ENCODE measurements at places on chromosomes 11 and 22.
A peak's percentile ranks its signal among the peaks of the same experiment; 100 is the strongest.

GRCh38 chr11:131591051-131591461, 220.6 kb downstream of the NTM start:
- peak; percentile 89 for DNase-seq

DNA sequence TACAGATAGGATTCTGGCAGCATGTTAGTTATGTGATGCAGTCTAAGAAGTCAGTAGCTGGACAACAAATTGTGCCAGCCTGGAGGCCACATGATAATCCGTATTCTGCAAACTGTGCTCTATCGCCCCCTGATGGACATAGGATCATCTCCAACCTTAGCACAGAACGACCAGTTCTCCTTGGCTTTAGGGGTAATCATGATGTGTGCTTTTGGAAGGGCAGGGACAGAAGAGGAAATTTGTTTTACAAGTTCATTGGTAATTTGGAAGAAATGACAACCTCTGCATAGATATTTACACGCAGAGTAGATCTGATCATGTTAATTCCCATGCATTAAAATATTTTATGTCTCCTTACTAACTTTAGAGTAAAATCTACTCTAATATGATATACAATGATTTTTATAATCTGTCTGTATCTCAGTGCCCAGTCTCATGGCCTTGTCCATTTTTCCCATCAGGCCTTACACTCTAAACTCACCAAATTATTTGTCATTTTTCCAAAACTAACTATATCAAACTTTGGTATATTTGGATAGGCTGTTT, 12.1 kb downstream of the OR10D3 start:
- DNase-seq = peak; percentile 80

DNA sequence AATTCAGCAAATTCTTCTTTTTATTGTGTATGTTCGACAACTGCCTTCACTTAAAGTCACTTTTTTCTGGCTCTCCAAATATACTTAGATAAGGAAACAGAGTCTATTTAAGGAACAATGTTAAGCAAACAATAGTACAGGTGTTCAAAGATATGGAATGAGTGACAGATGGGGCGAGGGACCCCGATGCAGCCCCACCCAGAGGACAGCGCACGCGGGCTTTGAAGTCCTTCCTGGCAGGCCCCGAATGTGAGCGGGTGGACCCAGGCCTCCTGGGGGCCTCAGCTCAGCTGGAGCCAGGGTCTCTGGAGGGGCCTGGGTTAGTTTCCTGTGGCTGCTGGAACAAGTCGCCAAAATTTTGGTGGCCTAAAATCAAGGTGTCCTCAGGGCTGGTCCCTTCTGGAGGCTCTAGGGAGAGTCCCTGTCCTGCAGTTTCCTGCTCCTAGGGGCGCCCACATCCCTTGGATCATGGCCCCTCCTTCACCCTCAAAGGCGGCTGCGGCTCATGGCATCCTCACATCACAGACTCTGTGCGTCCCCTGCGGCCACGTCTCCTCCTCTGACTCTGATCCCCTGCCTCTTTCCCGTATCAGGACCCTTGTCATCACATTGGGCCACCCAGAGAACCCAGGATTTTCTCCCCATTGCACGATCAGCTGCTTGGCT, 40.6 kb upstream of the KCNQ1OT1 start:
- no peak for DNase-seq

- DNase-seq = no peak
Measured at GRCh38 chr11:73969991-73970800, 12.4 kb downstream of the UCP2 start.

DNA sequence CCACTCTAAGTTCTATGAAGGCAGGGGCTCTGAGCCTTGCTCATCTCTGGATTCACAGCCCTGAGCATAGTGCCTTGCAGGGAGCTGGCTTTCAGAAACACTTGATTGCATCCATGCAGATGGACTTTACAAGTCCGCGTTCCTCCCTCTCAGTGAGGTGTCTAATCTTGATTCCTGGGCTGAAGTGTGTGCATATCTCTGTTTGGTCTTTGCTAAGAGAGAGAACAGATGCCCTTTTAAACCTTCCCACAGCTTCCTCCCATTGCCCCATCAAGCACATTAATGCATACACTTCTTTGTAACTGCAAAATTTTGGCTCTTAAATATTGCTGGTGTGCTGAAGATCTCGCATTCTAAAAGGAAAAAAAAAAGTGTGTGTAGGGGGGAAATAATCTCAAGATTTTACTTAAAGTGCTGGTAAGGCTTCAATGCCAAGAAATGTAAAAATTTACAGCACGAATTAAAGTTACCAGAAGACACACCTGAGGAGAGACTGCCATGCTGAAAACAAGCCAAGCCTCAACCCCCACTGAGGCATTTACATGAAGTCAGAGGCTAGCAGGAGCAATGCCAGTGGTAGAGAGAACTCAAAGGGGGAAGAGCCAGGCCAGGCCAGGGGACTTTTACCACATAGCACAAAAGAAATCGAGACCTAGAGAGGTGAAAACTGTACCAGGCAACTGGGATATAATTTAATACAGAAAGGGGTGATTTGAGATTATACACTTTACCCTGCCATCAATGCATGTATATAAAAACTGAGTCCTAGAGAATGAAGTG, 492.1 kb downstream of the SOX6 start:
- DNase-seq = peak; percentile 61

DNA sequence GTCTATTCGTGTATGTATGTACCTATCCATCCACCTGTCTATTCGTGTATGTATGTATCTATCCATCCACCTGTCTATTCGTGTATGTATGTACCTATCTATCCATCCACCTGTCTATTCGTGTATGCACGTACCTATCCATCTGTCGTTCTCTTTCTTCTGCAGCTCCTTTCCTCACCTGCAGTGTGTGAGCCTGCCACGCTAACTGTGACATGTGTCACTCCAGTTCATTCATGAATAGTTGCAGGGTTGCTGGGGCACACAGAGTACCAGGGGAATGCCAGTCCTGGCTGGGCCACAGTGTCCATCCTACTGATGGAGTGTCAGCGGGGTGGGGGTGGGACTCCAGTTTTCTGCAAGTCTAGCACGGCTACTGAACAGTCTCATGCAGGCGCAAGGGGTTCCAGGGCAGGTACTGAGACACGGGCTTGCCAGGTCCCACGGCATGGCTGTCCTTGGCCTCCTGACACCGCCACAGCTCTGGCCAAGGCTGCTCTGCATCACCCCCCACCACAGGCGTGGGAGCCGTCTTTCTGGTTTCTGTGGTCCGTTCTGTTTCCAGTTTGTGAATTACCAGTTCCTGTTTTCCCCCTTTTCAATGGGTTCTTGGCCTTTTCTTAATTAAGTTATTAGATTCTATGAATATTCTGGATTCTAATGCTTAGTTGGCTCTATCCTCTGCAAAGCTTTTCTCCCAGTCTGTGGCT, 88.8 kb upstream of the CLDN5 start:
- DNase-seq = no peak

GRCh38 chr22:24189249-24190158, 8.2 kb downstream of the SUSD2 start:
- DNase-seq = peak; percentile 93

- DNase-seq = no peak
Measured at GRCh38 chr11:13966486-13966885, 4.0 kb downstream of the SPON1 start.

DNA sequence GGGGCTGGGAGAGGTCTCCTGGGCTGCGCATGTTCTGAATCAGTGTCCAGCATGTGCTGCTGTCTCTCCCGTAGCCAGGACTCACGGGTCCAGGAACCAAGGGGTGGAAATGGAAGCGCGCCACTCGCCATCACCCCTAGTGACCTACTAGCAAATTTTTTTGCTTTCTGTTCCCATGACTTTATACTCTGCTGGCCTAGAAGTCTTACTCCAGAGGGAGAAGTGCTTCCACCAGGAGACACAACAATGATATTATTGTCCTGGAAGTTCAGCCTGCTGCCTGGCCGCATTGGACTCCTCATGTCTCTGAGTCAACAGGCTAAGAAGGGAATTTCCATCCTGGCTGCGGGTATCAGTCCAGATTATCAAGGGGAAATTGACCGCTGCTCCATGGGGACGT, 729.7 kb downstream of the BRD1 start:
- no peak for DNase-seq

GRCh38 chr11:15471895-15472799, 357.4 kb downstream of the INSC start:
- peak; percentile 68 for DNase-seq

DNA sequence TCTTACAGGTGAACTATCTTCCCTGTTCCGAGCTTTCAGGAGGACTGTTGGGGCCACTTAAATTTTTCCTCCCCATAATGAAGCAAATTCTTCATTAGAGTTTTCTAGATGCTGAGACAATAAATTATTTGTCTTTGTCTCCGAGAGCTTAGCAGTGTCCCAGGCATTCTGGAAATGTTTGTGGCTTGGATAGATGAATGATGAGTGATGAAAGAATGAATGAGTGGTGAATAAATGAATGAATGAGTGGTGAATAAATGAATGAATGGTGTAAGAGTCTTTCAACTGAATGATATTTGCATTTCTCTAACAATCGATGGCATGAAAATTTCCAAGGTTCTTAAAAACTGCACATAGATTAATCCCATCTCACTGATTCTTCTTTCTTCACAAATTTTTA, 52.8 kb downstream of the AHNAK start:
- no peak for DNase-seq

GRCh38 chr22:39518144-39518786, 2.1 kb upstream of the ATF4 start:
- DNase-seq = no peak

DNA sequence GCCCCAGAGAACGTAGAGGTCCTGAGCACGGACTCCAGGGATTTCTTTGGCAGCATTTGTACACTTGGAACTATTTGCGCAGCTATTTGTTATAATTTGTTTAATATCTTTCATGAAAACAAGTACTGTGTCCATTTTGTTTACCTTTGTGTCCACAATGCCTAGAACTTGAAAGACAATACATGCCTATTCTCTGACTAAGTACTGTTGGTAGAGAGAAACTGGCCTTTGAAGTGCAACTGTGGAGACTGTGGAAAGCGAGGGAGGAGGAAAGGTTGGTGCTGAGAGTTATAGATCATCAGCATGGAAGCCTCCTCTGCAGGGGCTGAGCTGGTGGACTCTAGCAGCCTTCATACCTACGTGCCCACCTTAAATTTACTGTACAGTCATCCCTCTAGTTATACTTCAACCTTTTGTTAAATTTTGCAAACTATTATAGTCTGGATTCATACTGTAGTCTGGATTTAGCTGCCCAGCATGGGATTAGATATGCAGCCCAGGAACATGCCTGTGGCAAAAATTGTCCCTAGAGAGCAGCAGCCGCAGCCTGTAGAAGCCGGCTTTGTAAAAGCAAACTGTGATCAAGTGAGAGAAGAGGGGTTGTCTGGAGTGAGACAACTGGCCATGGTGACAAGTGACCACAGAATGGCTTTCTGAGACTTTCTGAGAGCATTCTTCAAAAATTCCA, 24.2 kb upstream of the YAP1 start:
- no peak for DNase-seq

GRCh38 chr22:30882184-30882717, 86.3 kb downstream of the MORC2 start:
- DNase-seq = no peak

DNA sequence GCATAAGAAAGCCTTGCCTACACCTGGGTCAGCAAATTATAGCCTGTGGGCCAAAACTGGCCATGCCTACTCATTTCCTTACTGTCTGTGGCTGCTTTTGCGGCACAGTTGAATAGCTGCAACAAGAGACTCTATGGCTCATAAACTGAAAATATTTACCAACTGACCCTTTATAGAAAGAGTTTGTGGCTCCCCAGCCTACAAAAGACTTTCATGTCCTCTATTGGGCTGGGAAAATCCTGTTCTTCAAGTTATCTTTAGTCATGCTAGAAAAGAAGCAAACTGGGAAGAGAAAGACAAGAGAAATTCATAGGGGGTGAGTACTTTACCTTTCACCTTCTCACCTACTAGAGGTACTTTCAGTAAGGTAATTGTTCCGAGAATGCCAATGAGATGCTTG, 175.1 kb downstream of the SWAP70 start:
- no peak for DNase-seq

DNA sequence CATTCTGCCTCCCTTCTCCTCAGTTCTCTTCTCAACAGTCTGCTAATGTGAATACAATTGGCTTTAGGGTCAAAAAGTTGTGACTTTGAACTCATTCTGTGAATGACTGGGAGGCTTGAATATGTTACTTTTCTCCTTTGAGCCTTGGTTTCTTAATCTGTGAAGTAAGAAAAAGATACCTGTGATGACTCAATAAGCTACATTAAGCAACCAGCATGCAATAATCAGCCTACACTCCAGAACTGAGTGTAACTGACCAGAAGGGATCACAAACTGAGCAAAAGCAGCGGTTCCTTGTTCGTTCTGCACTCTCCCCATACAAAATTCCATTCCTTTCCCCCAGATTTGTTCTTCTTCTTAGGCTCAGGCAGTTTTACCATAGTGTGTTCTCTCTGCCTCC, 23.4 kb downstream of the ZNF202 start:
- no peak for DNase-seq

DNA sequence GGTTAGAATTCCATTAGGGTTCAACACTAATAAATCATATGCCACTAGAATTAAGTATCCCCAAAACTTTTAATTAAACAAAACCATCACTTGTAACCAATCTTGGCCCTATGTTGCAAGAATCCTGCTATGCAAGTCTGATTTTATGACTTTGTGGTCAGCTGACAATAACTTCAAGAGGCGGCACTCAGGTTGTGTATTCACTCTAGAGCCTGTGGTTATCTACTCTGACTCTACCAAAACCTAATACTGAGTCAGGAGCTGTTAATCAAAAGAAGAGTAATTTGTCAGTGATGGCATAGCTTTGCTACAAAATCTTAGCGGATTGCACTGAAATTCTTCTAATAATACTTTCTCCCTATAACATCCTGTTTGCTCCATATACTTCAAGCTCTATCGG, 253.7 kb downstream of the AASDHPPT start:
- DNase-seq = no peak

DNA sequence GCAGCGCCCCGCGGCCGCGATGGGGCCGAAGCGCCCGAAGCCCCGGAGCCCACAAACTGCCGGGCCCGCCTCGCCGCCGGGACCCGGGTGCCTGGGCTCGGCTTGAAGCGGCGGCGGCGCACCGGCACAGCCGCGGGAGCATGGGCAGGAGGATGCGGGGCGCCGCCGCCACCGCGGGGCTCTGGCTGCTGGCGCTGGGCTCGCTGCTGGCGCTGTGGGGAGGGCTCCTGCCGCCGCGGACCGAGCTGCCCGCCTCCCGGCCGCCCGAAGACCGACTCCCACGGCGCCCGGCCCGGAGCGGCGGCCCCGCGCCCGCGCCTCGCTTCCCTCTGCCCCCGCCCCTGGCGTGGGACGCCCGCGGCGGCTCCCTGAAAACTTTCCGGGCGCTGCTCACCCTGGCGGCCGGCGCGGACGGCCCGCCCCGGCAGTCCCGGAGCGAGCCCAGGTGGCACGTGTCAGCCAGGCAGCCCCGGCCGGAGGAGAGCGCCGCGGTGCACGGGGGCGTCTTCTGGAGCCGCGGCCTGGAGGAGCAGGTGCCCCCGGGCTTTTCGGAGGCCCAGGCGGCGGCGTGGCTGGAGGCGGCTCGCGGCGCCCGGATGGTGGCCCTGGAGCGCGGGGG, 346 bp downstream of the FJX1 start:
- peak; percentile 84 for DNase-seq

- DNase-seq = no peak
Measured at GRCh38 chr11:11520231-11521015, 101.4 kb downstream of the GALNT18 start.

GRCh38 chr11:86990515-86990914, 35.3 kb upstream of the FZD4 start:
- peak; percentile 79 for DNase-seq

Measured in endodermal cell (in vitro differentiated cells).